ENCODE measurements at places on chromosomes 2 and 18.

- DNase-seq: no peak
These were observed 372.0 kb downstream of the ARHGAP15 start for GRCh38 chr2:143501106-143501676.

GRCh38 chr2:154758871-154759270 lies 60.4 kb downstream of the KCNJ3 start:
- no peak for DNase-seq

GRCh38 chr2:104584393-104584792 lies 269.5 kb upstream of the POU3F3 start:
- no peak for DNase-seq

GRCh38 chr2:60536746-60537145 lies 16.7 kb downstream of the BCL11A start:
- no peak for DNase-seq

GRCh38 chr18:49101236-49101635 lies 150.5 kb upstream of the SMAD7 start:
- no peak for DNase-seq

DNA sequence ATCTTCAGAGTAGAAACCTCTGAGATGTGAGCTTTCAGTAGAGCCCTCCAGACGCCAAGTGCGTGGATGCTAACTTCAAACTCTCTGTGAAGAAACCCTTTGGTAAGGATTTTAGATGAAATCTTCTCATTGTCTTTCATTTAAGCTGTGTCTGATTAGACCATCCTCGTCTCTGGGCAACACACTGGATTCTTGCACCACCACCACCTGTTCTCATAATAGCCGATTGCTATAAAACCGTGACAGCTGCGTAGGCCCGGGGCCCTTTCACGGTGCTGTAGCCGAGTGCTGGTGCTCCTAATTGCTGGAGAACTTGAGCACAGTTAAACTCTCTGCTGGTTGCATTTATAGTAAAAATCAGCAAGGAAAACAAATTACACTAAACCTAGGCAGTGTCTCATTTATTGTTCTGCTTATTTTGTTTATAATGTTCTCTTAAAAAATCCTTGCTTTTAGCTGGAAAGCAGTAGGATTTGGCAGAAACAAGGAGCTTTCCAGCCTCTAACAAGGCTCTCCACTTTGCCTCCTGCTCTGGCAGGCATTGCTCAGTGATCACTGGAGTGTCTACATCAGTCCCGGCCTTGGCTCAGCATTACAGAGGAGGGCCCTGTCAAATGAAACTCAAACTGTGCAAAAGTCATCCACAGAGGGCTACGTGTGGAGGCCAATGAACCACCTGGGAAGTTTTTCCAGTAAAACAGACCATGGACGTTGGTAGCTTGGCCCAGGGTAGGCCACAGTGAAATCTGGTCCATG lies 40.9 kb upstream of the MBP start:
- no peak for DNase-seq

DNA sequence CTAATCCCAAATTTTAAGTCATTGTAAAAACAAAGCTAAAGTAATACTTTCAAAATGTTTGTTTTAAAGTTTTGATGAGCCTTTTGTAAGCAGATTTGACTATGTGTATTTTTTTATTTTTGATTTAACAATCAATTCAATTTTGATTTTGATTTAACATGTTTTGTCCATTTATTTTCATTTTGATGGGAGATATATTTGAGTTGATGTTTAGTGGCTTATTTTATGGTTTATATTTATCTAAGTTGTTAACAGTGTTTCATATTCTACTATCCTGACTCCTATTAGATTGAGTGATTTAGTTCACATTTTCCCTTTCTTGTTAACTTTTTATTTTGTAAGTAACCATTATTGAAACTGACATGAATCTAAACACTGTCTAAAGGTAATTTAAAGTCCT lies 44.7 kb downstream of the TMEM18 start:
- no peak for DNase-seq

DNA sequence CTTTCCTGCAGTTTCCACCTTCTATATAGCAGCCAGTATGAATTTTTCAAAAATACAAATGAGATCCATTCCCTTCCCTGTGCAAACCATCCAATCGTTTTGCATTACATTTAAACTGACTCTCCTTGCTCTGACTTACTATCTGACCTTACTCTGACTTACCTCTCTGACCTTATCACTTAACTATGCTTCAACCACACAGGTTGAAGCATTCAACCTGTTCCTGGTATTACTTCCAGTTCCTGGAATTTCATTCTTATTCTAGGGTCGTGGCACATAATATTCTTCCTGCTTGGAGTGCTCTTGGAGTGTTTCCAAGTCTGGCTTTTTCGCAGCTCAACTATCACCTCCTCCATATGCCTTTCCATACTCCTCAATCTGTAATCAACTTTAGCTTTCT lies 850.6 kb upstream of the CHAC2 start:
- DNase-seq: no peak

DNA sequence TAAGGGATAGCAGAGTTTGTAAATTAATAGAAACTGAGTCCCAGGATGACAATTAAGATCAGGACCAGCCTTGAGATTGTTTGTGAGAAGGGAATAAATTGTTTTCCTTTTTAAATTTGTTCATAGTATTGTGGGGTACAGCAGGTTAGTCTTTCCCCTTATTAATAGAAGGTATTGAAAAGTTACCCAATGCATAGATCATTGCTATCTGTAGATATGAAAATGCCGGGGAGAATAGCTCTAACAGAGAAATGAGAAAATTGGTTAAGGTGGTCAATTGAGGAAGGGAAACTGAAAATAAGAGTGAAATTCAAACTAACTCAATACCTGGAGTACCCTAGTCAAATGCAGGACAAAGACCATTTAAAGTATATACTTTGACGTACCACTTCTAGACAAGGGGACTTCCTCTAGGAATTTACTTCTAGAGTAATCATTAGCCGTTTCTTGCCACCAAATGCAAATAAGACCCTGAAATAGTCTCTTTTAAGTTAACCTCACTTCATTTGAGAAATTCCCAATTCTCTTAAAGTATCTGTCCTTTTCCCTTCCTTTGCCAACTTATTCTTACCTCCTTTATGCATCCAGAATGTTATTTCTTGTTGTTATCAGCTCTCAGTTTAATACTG lies 1224.4 kb upstream of the LRRTM1 start:
- no peak for DNase-seq

DNA sequence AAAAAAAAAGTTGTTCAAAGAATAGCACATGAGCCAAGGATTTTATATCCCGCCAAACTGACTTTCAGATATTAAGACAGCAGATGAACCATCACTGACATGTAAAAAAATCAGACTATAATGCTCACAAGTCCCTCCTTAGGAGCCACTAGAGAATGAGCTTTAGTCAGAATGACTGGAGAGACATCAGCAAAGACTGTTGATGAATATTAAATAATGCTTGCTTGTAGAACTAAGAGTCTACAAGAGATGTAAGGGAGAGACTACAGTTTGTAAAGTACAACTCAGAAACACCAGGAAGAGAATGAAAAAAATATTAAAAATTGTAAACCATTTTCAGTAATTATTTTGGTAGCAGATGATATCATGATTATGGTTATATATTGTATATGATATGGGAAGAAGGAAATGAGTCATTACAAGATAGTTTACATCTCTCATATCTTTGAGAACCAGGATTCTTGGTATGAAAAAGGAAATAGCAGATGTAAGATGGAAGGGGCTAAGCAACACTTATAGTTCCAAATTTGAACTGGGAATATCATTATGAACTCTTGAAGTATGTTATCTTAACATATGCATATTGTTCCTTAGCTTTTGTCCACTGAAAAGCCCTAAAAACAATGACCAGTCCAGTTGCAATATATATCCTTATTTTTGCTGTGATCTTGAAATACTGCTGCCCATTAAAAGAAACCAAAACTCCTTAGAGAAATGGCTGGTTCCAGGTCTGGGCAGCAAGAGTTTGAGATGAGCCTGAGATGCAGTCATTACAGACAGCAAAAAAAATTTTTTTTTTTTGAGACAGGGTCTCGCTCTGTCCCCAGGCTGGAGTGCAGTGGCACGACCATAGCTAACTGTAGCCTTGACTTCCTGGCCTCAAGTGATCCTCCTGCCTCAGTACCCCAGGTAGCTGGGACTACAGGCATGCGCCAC lies 55.7 kb downstream of the PTPN2 start:
- no peak for DNase-seq

DNA sequence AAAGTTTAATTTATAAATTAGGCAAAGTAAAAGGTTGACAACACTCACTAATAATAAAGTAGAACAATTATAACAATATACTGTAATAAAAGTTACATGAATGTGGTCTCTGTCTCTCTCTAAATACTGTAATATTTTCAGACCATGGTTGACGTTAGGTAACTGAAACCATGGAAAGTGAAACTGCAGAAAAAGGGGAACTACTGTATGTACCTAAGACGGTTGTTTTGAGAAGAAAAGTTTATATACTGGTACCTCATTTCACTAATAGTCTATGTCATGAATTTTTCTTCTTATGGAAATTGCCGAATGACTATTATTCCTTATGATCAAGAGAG lies 166.7 kb upstream of the ZNF521 start:
- DNase-seq: no peak

GRCh38 chr18:54787616-54788015 lies 40.7 kb upstream of the RAB27B start:
- no peak for DNase-seq

DNA sequence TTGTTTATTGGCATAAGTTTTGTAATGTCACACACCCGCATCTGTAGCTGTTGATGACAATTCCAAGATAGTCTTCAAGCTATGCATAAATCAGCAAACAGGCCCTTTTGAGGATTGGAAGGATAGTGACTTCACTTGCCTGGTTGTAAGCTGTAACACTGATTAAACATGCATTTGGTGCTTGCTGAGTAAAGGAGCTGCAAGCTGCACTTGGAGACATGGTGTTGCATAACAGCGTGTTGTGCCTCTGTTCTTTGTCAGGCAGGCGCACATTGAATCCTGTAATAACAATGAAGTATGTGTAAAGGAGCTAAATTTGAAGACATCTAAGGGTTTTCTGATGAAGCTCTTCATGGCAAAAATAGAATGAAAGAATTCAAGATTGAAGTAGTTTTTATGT lies 68.7 kb upstream of the TTC27 start:
- DNase-seq: no peak

GRCh38 chr2:120743657-120744056 lies 8.0 kb downstream of the GLI2 start:
- no peak for DNase-seq

DNA sequence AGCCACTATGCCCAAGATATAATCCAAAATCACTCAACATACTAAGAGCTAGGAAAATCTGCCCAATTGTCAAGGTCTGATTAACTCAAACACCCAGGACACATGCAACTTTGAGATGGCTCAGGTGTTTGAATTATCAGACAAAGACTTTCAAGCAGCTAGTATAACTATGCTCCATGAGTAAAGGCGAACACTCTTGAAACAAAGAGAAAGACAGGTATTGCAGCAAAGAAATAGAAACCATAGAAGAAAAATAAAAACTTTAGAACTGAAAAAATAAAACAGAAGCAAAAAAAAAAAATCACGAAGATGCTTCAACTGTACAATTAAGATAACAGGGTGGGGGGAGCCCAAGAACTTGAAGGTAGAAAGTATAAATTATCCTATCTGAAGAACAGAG lies 214.2 kb downstream of the EIPR1 start:
- DNase-seq: no peak

DNA sequence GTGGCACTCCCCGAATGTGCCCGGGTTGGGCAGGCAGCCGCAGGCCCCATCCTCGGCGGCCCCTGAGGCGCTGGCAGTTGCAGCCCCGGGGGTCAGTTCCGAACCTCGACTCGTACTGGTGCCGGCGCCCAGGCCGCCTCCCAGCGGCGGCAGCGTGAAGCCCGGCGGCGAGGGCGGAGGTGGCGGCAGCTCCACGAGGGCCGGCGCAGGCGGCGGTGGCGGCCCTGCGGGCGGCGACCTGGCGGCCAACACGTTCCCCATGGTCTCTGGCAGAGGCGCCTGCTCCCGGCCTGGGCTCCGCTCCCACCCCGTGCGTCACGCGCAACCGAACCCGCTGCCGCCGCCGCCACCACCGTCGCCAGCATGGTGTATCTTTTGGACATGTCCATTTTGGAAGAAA lies 196.3 kb downstream of the CCDC74A start:
- DNase-seq: no peak

- DNase-seq: no peak
These were observed 20.2 kb downstream of the CHST9 start for GRCh38 chr18:27164905-27165304.

GRCh38 chr2:38441346-38441745 lies 64.3 kb upstream of the ATL2 start:
- DNase-seq: no peak

GRCh38 chr18:57410749-57411148 lies 24.4 kb upstream of the ONECUT2 start:
- no peak for DNase-seq

- DNase-seq: no peak
These were observed 301.7 kb downstream of the EIPR1 start for GRCh38 chr2:3075991-3076340.

DNA sequence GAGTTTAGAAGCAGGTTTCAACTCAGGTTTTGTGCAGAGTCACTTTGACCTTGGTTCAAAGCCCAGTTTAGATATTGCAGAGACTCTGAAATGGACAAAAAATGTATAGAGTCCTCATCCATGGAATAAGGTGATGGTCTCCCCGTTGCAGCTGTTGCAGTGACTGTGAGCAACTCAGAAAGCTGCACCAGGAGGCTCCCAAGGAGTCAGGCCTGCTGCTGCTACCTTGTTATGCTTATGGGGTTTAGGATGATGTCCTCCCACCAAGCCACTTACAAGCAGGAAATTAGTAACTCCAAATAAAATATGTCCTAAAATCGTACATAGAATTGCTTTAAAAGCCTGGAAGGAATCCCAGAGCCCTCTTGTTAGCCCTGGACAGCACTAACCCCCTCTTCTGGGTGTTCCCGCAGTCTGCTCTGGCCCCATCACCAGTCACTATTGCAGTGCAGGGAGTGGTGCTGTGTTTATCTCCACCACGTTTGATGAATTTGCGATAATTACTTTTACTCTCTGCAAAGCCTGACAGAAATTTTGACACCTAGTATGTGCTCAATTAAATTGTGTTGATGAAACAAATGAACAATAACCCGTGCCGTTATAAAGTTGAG lies 189.0 kb downstream of the CNTNAP5 start:
- DNase-seq: no peak

GRCh38 chr18:62799977-62800376 lies 84.6 kb downstream of the PHLPP1 start:
- no peak for DNase-seq

DNA sequence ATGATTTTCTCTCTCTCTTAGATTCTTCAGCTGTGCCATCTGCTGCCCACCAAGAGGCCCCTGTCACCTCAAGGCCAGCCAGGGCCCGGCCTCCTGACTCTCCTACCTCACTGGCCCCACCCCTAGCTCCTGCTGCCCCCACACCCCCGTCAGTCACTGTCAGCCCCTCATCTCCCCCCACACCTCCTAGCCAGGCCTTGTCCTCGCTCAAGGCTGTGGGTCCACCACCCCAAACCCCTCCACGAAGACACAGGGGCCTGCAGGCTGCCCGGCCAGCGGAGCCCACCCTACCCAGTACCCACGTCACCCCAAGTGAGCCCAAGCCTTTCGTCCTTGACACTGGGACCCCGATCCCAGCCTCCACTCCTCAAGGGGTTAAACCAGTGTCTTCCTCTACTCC lies 9.4 kb upstream of the GMPPA start:
- no peak for DNase-seq

Data from epithelial cell of proximal tubule (primary cell).